Stimulated activated CD4-positive, alpha-beta T cell treated with anti-CD3 and anti-CD28 coated beads, Interleukin-4, amount 100 ng/mL, for 1 hour (primary cell): ENCODE measurements at places on chromosomes 7 and 10.
A peak's percentile ranks its signal among the peaks of the same experiment; 100 is the strongest.

DNA sequence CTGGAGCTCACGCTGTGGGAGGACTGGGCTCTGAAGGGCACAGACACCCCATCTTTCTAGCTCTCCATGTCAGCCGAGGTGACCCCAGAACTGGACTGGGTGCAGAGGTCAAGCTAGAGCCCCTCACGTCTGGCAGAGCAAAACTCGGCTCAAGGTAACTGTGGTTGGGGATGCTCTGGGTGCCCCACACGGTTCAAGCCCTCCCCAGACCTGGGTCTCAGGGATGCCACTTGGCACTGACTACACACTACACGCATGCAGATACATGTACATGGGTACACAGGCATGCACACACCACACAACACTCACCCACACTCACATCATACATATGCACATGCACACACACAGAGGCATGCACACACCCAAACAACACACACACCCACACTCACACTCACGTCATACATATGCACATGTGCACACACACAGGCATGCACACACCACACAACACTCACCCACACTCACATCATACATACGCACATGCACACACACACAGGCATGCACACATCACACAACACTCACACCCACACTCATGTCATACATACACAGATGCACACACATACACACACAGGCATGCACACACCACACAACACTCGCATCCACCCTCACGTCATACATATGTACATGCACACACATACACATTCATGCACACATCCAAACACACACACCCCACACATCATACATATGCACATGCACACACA lies 219.3 kb downstream of the DNAJB6 start:
- no peak for DNase-seq

GRCh38 chr10:119947300-119947699 lies 54.8 kb downstream of the SEC23IP start:
- DNase-seq: no peak

GRCh38 chr7:44257618-44258422 lies 57.0 kb downstream of the YKT6 start:
- DNase-seq: peak; percentile 75

DNA sequence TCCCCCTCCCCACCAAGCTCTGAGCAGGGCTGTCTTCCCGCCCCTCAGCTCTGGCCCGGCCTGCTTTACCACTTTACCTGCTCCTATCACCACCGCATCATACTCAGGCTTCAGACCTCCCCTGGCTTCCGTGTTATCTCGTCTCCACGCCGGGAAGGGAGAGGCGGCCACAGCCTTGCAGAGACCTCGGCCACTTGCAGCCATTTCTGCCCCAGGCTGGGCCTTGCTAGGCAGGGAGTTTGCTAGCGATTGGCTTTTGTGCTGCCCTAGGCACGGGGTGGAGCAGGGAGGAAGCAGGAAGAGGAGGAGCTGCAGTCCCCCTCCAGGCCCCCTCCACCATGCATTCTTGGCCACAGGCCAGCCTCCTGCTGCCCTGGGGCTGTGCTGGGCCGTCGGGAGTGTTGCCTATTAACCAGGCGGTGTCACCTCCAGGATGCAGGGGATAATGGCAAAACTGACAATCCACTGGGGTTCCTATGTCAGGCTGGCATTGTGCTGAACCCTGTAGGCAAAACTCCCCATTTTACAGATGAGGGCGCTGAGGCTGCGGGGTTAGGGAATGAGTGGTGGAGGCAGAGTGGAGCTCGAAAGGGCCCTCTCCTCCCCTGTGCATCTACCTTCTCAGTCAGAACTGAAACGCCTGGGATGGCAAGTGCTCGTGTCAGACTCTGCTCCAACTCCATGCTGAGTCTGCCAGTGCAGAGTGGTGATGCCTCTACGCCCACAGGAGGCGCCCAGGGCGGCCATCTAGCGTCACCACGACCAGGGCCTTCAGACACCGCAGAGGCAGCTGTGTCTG lies at the start of gene PYROXD2:
Gene PYROXD2, minus strand, starts transcription at position 251 of the 799 bp plus-strand sequence. Its CDS starts 47 bp downstream, at position 204.
- peak; percentile 41 for DNase-seq

DNA sequence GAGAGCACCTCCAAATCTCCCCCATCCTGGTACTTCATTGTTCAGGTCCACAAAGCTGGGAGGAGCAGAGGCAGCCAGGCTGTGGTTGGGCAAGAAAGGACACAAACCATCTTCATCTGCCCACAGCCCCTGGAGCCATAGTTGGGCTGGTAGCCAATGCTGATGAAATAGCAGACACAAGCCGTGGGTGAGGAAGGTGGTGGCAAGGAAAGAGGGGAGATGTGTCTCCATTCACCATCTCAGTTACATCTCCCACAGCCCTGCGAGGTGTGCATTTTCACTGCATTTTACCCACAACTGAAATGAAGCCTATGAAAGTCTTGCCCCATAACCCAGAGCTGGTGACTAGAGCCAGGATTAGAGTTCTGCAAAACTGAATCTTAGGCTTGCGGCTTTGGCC lies 35.0 kb downstream of the PIK3AP1 start:
- DNase-seq: no peak

DNA sequence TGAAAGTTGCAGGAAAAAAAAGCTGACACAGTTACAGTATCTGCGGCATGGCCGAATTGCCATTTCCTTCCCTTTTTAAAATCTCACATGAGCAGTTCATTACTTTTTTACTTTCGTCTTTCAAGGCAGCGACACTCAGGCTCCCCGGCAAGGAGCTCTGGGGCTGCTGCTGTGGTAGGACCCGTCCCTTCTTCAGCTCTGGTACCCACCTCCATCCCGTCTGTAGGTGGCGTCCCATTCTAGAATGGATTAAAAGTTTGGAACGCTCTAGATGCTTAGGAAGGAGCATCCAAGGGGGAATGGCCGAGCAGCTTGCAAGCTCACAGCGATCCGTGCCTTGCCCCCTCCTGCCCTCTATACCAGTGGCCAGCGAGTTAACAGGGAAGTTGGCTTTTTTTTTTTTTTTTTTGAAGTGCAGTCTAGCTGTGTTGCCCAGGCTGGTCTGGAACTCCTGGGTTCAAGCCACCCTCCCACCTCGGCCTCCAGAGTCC lies 22.8 kb upstream of the TTYH3 start:
- no peak for DNase-seq

DNA sequence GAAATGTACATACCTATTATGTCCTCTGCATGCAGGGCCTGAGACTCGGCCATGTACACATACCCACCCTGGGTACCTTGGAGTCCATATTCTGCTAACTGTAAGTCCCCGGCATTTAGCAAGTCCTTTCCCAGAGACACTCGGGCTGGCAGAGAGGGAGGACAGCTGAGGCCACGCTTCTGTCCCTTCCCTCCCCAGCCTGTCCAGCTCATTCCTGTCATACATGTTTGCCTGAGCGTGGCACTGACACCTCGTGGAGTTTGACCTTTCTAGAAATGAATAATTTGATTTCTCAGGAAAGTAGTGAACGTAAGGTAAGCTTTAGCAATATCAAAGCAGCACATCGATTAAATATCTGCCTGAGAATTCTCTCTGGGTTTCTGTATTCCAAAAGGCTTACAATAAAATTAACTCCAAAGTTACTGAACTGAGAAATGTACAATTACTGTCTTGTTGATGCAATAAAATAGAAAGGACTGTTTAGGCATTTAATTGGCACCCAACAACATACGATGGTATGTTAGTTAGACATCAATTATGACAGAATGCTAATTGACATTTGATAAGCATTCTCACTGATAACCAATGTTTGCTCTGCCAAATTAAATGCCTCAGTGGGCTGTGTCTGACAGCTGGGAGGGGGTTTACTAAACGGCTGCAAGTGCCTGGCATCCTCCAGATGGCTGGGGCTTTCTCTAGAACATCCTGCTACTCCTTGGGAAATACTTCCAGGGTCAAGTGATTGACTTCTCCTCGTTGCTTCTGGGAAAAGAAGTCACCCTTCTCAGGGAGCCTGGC lies 221.2 kb downstream of the CCSER2 start:
- DNase-seq: no peak

DNA sequence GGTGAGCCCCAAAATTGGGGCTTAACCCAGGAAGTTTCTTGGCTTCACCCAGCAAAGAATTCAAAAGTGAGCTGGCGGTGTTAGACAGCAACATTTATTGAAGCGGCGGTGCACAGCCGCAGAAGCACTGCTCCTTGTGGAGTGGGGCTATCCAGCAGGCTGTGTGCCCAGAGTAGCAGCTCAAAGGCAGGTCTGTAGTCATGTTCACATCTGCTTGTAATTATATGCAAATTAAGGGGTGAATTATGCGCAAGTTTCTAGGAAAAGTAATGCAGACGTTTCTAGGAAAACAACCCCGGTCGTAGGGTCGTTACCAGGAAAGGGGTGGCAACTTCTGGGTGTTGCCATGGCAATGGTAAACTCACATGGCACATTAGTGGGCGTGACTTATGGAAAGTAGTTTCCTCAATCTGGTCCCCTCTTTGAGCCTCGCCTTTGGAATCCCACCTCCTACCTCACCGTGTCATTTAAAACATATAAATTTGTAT lies 13.7 kb upstream of the KBTBD2 start:
- DNase-seq: peak; percentile 51

GRCh38 chr7:141978351-141978750 lies 4.8 kb upstream of the TAS2R38 start:
- DNase-seq: no peak

DNA sequence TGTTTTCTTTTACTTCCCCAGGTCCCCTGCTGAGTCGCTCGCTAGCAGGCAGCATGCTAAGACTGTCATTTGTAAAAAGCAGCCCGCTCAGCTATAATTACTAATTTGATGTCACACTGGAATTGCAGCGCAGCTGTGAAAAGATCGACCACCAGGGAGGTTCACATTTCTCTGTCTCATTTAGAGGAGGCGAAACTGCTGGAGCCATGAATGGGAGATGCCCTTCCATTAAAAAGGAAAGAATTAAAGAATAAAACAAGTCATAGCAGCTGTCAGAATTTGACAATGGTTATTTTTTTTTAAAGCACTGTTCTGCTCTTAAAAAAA lies 153.5 kb downstream of the PIP4K2A start:
- no peak for DNase-seq

DNA sequence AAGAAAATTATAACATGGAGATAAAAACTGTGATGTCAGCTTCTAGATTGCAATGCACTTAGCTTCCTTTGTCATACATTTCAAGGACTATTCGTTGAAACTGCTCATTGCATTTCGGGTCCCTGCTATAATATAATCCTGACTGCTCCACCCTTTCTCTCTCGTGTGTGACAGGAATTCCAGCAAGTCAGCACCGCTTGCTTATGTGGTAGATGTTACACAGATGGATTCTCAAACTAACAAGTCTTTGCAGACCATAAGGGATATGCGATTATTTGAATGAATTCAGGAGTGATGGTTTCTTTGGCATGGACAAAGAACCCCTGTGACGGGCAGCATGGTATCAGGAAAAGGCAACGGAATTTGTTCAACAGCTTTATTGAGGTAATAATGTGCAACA lies 184.0 kb downstream of the GRID1 start:
- no peak for DNase-seq

GRCh38 chr10:118204292-118204943 lies 137.7 kb downstream of the FAM204A start:
- no peak for DNase-seq

GRCh38 chr10:103787331-103787730 lies 68.0 kb downstream of the SH3PXD2A start:
- no peak for DNase-seq

GRCh38 chr10:132698211-132698751 lies 87.7 kb downstream of the NKX6-2 start:
- DNase-seq: no peak

DNA sequence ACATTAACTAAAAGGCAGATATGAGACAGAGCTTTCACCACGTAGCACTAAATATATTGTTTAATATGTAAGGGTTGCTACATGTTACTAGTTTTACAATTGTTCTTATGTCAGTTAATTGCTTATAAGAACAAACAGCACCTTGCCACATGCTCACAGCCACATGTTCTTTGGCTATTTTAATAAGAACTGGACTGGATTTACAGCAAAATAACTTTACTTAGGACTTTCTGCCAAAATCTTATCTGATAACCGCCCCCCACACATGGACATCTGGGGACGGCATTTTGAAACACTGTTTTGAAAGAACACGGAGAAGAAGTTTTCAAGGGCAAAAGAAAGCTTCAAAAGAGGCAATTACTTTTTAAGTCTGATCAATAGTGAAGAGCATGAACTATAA lies 45.3 kb downstream of the JAZF1 start:
- no peak for DNase-seq

GRCh38 chr10:92493362-92493761 lies 80.5 kb downstream of the IDE start:
- no peak for DNase-seq

DNA sequence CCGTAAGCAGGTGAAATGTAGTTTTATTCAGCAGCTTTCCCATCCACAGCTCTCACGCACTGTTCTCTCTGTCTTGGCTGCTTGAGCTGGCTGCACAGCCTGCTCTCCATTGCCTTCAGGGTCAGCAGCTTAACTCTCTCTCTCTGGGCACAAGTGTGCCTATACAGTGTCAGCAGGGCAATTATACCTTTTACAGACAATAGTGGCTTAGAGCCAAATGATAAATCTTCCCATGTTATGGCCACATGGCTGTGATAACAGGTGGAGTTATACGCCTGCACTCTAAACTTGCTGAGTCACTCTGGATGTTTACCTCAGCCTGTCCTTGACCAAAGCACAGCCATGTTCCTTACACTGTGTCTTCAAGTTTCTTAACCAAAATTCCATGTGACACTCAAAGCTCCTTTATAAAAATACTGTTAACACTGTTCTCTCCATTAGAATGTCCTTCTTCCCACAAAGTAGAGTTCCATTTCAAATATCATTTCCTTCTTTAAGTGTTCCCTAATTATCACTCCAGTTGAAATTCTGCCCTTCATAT lies 6.1 kb downstream of the RNF133 start:
- no peak for DNase-seq

GRCh38 chr10:115141254-115141653 lies 48.1 kb downstream of the ATRNL1 start:
- no peak for DNase-seq

DNA sequence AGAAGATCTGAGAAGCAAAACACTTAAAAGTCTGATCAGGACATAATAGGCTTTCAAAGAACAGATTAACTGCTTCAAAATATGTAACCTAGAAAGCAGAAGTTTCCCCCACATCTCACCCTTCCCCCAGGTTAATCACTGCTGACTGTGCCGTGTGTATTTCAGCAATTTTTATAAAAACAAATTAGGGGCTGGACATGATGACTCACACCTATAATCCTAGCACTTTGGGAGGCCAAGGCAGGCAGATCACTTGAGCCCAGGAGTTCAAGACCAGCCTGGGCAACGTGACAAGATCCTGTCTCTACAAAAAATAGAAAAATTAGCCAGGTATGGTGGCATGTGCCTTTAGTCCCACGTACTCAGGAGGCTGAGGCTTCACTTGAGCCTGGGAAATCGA lies 67.6 kb upstream of the GATA3 start:
- no peak for DNase-seq

GRCh38 chr7:34558022-34558421 lies 100.0 kb upstream of the NPSR1 start:
- DNase-seq: no peak

DNA sequence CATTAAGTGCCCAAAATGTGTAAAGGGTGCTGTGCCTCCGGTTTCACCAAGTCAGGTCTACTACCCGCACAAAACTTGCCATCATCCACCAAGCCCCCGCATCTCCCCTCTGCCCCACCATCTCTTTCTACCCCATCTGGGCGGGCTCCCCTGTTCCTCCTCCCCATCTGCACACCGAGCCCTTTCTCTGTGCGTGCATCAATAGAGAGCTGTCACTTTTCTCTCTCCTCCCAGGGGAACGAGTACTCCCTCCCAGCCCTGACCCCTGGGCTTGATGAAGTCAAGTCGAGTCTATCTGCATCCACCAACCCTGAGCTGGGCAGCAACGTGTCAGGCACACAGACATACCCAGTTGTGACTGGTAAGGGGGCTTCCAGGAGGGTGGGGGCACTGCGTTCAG lies 63.5 kb downstream of the PAX2 start:
- no peak for DNase-seq

GRCh38 chr10:26024303-26024702 lies 90.3 kb downstream of the MYO3A start:
- no peak for DNase-seq
